ENCODE measurements at places on chromosomes 5 and 9.
A peak's percentile ranks its signal among the peaks of the same experiment; 100 is the strongest.

- DNase-seq = no peak
Observed at GRCh38 chr5:160602744-160603143, 181.1 kb downstream of the PTTG1 start.

- no peak for DNase-seq
Observed at GRCh38 chr5:136109453-136110135, 23.1 kb upstream of the SMAD5 start.

DNA sequence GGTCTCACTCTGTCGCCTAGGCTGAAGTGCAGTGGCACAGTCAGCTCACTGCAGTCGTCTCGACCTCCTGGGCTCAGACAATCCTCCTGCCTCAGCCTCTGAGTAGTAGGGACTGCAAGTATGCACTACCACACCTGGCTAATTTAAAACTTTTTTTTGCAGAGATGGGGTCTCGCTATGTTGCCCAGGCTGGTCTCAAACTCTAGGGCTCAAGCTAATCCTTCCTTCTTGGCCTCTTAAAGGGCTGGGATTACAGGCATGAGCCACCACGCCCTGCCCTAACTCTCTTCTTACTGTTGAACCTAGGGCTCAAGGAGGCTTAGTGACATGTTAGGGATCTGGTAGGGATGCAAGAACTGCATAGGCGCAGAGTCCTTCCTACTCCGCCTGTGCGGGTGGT lies 65.3 kb downstream of the SNX30 start:
- DNase-seq = no peak

DNA sequence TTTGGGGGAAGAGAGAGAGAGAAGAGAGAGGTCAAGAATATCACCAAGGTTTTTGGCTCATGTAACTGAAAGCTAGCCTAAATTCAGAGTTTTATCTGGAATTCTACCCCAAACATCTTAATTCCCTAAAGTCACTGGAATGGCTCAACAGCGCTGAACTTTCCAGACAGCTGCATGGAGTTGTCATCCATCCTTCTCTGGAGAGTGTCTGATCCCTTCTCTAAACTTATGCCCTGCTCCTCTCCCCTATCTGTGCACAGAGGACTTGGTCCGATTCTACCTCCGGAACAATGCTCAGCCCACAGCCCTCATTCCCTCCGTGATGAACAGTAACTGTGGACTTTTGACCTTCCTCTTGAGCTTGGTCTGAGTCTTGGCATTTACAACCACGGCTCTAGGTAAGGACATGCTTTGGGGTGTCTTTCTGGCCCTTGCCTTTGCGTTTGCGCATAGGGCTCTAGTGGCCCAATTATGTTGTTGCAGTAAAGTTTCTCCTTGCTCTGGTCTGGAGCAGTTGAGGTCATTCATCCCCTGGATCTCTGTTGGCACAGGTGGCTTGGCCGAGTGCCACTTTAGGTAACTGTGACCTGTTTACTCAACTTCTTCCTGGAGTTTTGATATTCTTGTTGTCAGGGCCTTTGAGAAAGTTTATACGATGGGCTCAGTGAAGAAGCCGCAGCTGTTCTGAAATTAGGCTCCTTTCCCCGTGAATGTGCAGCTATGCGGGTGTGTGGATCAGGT lies 18.3 kb upstream of the CD180 start:
- no peak for DNase-seq

DNA sequence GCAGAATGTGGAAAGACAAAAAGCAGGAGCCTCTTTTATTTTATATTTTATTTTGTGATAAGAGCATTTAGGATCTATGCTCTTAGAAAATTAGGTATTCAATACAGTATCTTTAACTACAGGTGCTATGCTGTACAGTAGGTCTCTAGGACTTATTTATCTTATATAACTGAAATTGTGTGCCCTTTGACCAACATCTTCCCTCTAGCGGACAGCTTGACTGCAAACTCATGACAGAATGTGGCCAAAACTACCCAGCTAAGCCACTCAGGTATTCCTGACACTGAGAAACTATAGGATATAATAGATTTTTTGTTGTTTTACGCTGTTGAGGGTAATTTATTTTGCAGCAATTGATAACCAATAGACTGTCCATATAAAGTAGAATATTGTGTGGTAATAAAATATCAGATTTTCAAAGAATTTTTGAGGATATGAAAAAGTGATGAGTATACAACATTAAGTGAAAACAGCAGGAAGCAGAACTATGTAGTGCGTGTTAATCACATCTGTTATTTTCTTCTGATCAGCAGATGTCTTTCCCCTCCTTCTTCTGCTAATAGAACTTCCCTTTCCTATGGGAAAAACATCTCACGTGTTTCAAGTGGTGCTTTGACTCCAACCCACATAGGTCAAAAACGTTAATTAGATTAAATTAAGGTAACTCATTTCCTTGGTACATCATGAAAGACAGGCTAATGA lies 69.9 kb upstream of the SELENOP start:
- DNase-seq = no peak

DNA sequence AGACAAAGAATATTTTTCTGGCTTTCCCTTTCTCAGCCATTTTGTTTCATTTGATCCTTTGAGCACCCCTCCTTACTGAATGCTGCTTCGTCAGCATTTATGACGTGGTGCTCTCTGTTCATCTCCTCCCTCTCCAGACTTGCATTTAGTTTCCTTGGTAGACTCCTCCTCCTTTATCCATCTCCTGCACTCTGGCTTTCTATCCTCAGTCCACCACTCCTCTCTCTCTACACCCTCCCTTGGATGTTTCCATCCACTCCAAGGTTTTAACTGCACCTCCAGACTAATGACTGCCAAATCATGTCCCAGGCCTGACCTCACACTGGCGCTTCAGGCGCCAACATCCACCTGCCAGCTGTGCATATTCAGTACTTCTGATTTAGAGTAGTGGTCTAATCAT lies 245.4 kb downstream of the RAB3C start:
- DNase-seq = no peak

- peak; percentile 74 for DNase-seq
Observed at GRCh38 chr9:112570671-112571167, 84.1 kb downstream of the KIAA1958 start.

DNA sequence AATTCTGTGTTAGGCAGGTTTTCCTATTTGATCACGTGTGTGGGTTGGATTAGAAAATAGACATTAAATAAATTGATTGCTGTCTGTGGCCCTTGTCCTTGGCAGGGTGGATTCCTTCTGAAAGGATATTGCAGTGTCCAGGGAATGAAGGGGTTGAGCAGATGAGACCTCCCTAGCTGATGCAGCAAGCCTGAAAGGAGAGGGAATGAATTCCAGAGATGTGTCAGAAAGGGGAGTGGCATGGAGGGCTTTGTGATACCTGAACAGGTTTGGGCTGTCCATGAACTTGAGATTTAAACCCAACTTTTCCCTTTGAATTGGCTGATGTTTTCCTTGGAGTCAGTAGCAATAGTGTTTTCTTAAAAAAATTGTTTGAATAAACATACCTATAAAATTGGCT lies 66.8 kb downstream of the ADCY2 start:
- no peak for DNase-seq

DNA sequence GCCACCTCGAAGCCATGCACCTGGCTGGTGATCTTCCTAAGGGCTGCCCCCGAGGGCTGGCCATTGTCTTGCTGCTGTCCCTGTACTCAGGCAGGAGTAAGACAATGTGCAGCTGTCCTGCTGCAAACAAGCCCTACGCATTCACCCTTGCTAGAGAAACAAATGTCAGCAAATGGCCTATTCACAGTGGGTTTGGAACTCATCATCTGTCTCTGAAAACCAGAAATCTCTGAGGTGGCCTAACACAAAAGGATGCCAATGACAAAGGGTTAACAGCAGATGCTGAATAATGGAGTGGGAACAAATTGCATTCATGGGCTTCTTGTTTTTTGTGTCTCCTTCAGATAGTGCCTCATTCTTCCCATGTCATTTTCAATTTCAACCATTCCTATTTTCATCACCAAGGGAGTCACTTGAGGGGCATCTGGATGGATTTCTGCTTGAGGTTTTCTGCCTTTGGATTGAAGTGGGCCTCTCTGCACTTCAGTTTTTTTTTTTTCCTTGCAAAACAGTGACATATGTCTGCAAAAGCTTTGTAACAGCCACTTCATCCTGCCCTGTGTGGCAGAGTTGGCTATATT lies 261.6 kb upstream of the VLDLR start:
- DNase-seq = no peak

DNA sequence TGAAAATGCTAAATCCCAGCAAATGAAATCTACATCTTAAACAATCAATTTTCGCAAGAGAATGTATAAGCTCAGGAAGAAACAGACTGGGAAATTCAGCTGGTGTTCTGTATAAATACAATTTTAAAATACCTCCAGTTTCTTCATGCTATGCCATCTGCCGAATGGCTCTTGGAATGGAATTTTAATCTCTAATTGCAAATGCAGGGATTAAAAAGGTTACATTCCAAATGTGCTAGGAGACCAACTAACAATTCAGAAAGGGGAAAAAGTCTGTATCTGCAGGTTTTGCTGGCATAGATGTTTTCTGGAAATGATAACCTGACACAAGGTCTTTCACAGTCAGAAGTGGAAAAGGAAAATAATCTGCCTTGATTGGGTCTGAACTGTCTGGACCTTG lies 379.7 kb downstream of the MAT2B start:
- DNase-seq = no peak

DNA sequence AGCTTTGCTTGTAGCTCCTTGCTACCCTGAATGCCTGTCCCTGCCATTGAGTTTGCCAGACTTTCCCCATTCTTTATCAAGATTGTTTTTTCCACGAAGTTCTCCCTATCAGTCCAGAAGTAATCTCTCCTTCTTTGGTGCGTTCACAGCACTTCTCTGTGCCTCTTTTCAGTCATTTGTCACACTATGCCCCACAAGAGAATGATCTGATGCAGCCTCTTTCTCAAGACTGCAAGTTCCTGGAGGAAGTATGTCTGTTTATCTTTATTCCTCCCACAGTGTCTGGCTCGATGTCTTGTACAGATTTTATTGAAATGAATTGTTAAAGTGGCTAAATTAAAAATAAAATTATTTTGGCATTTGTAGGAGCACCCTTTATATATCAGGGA lies 99.3 kb downstream of the CCDC192 start:
- no peak for DNase-seq

DNA sequence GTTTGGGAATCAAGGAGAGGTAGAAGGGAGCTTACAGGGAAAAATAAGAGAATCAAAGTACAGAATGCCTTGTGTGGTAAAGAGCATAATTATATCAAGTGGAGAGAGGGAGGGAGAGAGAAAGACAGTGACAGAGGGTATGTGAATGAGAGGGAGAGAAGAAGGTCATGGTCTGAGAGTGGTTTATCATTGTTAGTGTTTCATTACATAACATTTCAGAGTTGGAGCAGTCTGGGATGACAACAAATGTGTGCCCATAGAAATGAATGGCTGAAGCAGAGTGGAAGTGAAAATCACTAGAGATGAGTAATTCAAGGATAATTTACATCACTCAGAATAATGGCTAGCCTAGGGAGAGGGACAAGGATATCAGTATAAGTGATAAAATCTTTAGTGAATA lies 799.2 kb downstream of the TLE1 start:
- no peak for DNase-seq

DNA sequence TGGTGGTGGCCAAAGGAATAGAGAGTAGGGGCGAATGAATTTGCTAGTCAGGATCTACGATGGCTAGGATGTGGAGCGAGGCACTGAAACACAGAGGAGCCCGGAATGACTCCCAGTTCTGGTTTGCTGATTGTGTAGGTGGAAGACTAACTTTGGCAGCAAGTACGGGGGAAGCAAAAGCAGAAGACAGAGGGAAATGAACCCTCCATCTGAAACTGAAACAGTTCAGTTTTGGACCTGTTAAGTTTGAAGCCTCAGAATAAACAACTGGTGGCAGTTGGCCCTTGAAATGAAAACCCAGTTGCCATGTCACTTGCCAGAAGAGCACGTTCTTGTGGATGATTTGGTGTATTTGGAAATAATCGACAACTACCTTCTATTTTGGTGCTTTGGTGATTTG lies 15.4 kb upstream of the SMIM15 start:
- DNase-seq = no peak

DNA sequence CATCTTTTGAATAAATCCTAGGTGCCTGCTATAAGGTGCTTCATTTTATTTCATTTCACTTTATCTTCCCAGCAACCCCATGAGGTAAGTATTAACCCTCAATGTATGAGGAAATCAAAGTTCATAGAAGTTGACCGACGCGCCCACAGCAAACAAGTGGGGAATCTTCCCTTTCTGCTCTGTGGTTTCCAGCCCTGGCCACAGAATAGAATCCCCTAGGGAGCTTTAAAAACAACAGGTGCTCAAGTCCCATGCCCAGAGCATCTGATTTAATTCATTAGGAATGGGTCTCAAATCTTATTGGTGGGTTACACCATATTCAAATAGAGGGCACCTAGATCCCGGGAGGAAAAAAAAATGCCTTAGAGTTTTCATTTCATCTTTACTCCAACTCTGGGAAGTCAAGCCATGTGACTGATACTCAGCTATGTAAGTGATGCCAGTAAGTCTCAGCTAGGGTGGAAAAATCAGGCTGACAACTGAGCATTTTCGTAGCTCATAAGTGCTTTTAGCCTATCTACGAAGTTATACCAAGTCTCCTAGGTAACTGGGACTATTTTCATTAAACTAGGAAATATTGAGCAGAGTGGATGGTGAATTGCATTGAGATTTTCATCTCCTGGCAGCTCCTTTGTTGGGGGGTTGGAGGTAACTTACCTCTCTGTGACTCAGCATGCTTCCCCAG lies 353.4 kb upstream of the SLC30A5 start:
- DNase-seq = no peak

DNA sequence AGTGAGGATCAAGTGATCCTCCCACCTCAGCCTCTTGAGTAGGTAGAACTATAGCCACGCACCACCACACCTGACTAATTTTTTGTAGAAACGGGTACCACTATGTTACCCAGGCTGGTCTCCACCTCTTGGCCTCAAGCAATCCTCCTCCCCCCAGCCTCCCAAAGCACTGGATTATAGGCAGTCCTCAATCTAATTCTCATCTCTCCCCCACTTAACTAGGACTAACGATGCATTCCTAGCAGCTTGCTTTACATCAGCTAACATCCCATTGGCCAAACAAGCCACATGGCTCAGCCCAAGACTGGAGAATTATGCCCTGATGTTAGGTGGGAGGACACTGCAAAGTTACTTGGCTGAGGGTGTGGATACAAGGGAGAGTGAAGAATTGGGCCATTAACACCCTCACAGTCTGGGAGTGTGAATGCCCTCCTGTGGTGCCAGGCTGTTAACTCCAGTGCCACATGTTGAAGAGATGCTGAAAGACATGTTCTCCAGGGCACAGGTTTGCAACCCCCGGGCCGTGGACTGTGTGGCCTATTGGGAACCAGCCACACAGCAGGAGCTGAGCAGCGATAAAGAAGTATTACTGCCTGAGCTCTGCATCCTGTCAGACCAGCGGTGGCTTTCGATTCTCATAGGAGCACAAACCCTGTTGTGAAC lies 5.3 kb upstream of the ZNF367 start:
- DNase-seq = no peak

DNA sequence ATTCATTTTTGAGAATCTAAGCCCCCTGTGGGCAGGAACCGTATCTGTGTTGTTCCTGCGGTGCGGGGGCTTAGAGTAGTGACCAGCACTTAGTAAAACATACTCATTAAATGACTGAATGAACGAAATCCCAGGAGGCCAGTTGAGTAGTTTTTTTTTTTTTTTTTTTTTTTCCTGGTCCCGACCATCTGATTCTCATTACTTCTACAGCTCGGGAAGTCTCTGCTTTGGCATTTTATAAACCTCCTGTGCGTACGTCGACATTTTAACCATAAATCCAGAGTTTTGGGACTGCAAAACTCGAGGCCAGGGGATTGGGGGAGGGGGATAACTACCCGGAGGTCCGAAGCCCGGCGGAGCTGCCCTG lies 31.5 kb upstream of the SPRY4 start:
- DNase-seq = no peak
